SJSA1 (cell line): ENCODE measurements at places on chromosomes 3 and 15. TPM values are rescaled to one million over a fixed set of nuclear protein-coding genes. Genes with fewer than 3 reads are reported as not detected.

Gene MAN2A2
- total RNA-seq = 0.85 and 3.9 TPM in 2 replicates

Gene LYZL4
- not detected in 2 replicates for total RNA-seq

DNA sequence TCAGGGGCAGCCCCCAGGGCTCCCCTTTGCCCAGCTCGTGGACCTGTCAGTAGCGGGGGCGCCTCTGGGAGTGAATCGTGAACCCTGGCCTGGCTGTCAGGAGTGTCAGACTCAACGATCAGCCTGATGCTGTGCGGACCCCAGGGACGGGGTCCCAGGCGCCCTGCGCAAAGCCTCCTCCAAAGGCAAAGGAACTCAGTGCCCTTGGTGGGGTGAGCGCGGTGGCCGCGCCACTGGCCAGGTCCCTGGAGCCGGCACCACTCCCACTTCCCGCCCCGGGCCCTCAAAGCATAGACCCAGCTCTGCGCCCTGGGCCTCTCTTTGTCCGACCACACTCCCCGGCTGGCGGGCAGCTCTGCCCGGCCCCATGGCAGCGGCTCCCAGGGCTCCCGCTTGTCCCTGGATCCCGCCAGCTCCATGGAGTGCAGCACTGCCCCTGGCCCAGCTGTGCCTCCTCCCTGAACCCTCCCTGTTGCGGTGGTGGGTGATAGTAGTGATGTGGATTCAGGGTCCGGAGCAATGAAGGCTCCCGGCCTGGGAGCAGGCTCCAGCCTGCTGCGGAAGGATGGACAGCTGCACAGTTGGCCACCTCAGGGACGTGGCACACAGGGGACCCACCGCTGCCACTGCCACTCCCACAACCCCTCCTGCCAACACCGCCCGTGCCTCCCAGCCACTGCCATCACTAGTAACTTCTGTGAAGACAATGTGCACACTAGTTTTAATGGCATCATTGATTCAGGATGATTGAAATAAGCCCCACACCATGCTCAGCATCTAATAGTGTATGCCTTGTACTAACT, 263.8 kb downstream of the ZBBX start:
- no peak for DNase-seq

Gene CCDC54
- total RNA-seq = not detected in 2 replicates

- no peak for DNase-seq
Measured at GRCh38 chr3:120489421-120489820, 38.6 kb upstream of the FSTL1 start.

DNA sequence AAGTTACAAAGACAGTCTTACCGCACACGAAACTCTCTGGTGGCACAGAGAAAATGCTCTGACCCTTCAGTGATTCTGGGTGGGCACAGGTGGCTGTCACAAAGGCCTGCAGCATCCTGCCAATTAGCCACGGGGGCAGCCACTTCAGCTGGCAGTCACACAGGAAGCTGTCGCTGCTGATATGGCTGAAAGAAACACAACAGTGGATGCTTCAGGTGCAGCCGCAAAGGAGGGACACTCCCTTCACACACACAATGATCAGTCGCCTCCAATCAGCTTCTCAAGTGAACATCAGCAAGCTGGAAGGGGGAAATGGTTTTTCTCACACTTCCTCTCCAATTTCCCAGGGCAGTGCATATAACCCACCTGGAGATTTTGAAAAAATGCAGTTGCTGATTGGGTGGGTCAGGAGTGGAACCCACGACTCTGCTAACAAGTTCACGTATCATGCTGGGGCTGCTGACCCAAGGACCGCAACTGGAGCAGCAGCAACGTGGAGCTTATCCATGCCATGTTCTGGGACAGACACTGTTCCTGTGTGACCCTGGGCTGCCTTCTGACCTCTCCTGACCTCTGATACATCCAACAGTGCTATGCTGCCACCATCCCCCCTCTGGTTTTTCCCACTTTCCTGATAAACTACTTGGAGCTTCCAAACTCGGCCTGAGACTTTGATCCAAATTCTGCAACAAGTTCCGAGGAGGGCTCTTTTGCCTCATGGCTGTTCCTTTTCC, 106.6 kb downstream of the LRIG1 start:
- DNase-seq = no peak

Gene TIMP4
- total RNA-seq = 0.08 TPM in 1 of 2 replicates, not detected in the other

GRCh38 chr3:128554465-128555097, 61.6 kb upstream of the GATA2 start:
- DNase-seq = no peak

GRCh38 chr3:64685331-64685799, 2.4 kb downstream of the ADAMTS9 start:
- no peak for DNase-seq

Gene TGM5
- 0.24 TPM in 1 of 2 replicates, not detected in the other for total RNA-seq

Gene MAGI1
- 4.6 and 4.9 TPM in 2 replicates for total RNA-seq
